ENCODE measurements at places on chromosomes 7 and 10.

DNA sequence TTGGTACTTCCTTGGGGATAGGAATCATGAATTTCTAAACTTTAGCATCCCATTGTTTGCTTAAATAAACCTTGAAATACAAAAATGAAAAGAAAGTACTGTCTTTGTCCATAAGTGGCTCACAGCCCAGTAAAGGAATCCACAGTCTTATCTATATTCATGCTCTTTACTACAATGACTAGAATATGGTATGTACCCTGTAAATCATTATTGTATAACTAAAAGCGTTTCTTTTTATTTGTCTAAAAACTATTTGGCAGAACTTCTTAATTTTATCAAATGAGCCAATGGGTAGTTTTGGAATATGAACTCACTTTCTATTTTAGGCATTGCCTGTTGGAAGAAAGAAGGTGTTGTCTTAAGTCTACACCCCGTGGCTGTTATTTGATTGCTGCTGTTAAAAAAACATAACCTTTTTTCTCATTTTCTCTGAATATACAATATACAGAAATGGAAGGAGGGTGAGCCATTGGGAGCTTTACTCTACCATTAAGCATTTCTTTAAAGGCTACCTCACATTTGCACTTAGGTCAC, 12.4 kb upstream of the STRIP2 start:
- DNase-seq: no peak

GRCh38 chr7:129840757-129841156, 112.0 kb downstream of the UBE2H start:
- DNase-seq: no peak

GRCh38 chr10:117496031-117496430, 46.5 kb upstream of the EMX2 start:
- no peak for DNase-seq

- no peak for DNase-seq
These were observed 11.3 kb upstream of the SMURF1 start for GRCh38 chr7:99155211-99155610.

DNA sequence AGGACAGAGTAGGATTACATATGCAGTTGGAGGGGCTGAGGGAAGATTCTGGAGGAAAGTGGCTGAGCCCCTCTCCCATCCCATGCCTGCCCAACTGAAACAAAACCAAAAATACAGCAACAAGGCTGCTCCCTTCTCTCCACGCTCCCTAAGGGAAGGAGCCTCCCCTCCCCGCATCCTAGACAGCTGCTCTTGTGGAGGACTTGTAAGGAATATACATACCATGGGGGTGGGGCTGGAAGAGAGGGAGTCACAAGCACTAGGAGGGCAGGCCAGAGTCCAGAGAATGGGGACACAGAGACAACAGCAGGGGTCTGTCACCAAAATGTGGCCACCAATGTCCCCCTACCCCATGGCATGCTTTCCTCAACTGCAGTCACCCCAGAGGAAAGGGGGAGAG, 13.2 kb downstream of the LDB1 start:
- DNase-seq: no peak

DNA sequence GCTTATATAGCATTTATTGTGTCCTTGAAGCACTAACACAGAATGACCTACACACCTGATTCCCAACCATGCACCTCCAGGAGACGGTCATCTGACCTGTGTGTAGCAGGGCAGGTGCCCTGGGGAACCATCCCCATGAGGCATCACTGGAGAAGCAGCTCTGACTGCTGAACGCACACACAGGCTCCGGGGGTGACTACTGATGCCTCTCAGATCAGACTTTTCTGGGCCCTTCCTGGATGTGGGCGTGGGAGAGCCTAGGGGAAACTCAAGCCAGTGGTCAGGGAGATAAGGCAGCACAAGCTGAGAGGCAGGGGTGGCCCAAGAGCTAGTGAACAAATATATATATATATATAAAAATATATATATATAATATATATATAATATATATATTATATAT, 37.6 kb downstream of the CPXM2 start:
- no peak for DNase-seq

GRCh38 chr10:84205853-84206525, 11.7 kb downstream of the CDHR1 start:
- DNase-seq: no peak

DNA sequence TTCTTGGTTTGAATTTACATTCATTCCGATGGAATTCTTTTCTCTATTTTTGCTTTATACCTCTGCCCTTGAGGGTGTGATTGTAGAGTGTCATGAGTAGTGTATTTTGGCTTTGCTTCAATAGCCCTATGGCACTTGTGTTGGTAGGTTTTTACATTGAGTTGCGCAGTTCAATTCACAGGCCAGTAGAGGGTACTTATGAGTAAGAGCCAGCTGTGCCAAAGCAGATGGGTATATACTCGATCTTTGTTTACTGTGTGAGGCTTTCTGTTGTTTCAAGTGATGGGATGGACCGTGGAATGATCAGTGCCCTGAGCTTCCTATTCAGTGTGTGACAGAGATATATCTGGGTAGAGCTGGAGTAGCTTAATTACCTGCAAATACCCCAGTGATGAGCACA, 4.3 kb upstream of the AKR1C3 start:
- no peak for DNase-seq

DNA sequence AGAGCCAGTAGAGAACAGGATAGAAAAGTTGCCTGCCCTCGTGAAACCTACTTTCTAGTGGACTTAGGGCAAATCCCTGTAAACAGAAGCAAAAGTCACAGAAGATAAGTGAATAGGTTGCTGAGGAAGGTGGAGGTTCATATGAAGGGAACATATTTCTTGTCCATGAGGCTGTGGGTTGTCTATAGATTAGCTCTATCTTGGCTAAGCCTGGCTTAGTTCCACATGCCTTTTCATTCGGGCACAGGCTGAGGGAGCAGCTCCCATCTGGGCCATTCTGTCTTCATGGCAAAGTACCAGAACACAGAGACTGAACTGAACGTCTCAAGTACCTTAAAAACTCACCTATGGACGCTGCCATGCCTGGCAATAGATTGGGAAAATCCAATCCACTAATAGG, 45.3 kb downstream of the BZW2 start:
- no peak for DNase-seq

DNA sequence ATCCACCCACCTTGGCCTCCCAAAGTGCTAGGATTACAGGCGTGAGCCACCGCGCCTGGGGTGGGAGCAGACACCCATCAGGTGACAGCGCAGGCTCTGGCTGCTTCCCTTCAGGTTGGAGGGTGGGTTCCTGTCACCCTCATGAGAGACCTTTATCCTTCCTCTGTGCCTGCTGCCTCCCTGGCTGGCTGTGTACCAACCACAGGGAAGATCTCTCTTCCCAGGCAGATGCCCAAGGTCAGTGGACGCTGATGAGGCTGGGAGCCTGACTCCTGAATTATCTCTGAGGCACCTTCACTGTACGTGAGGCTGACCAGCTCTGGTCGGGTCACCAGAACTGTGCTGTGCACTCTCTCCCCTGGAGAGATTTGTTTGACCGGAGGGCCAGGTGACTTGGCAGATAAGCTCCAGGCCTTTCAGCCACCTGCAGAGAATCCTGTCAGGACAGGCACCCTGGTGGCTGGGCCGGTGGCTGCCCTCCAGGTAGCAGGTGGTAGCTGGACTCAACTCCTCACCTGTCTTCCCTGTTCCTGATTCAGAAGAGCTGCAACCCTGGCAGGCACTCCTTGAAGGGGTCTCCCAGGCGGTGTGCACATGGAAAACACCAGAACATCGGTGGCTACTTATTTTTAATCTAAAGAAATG, 251.9 kb downstream of the GLRX3 start:
- DNase-seq: no peak

GRCh38 chr7:100822236-100823139, 4.8 kb downstream of the EPHB4 start:
- DNase-seq: no peak

GRCh38 chr10:124534231-124534798, 72.7 kb downstream of the LHPP start:
- no peak for DNase-seq

DNA sequence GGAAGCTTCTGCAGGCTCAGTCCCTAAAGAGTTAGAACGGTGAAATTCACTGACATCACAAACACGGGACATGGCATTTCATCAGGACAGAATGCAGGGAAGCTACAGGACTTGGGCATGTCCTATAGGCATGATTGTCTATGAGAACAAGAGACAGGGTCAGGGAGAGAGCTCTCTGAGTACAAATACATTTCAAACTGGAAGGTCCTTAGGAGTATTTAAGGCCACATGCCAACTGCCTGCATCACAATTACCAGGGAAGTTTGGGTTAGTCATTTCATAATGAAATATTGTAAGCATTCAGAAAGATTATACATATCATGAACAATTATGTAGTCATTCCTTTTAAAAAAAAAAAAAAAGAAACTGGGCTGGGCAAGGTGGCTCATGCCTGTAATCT, 71.3 kb downstream of the CREB3L2 start:
- DNase-seq: no peak

- no peak for DNase-seq
These were observed 400.6 kb downstream of the DNAJB6 start for GRCh38 chr7:157737151-157738065.

GRCh38 chr7:92586403-92586802, 3.8 kb downstream of the FAM133B start:
- DNase-seq: no peak

GRCh38 chr7:27943241-27943640, 203.3 kb downstream of the TAX1BP1 start:
- no peak for DNase-seq

GRCh38 chr10:9228771-9229170, 1174.3 kb downstream of the GATA3 start:
- no peak for DNase-seq

DNA sequence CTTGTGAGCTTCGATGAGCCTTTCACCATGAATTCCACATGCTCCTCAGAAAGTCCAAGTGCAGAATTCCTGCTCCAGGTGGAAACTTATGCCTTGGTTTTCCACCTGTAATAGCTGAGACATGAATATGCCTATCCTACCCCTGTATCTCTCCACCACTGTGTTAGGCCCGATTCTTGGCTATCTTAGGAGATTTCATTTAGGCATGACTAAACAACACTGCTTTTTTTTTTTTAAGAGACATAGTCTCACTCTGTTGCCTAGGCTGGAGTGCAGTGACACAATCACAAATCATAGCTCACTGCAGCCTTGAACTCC, 57.2 kb downstream of the NCAPG2 start:
- no peak for DNase-seq

GRCh38 chr7:24786941-24787340, 29.7 kb upstream of the GSDME start:
- DNase-seq: peak; percentile 46

DNA sequence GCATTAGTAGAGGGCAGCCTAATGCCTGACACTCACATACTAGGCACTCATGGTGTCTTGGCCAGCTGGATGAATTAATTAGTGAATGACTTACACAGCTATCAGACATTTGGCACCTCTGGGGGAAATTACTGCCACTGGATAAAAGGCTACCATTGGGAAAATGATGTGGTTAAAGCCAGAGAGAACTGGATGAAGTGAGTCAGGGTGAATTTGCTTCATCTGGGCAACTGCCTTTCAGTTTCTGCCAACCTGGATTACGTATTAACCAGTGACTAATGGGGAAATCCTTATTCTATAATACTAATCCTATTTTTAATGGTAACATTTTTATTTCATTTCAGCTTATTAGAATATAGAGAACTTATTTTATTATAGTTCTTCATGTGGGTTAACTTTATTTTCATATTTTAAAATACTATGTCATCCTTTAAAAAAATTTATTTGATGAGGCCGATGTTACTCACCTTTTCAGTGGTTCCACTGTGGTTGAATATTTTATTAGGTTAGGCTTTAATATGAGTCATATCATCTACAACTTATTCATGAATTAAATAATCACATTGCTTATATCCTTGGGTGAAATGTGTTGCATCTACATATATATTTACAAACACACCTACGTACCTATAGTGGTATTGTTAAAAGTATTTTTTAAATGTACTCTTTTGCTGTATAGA, 85.6 kb upstream of the CAPZA2 start:
- no peak for DNase-seq

GRCh38 chr10:6815346-6815745, 235.3 kb upstream of the PRKCQ start:
- DNase-seq: no peak

DNA sequence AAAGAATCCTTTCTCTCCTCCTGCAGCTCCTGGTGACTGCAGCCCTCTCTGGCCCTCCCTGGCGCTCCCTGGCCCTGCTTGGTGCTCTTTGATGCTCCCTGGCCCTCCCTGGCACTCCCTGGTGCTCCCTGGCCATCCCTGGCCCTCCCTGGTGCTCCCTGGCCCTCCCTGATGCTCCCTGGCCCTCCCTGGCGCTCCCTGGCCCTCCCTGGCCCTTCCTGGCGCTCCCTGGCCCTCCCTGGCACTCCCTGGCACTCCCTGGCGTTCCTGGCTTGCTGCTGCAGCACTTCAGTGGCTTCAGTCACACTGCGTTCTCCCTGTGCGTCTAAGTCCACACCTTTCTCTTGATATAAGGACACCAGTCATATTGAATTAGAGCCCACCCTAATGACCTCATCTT, 15.2 kb upstream of the FGFR2 start:
- no peak for DNase-seq

DNA sequence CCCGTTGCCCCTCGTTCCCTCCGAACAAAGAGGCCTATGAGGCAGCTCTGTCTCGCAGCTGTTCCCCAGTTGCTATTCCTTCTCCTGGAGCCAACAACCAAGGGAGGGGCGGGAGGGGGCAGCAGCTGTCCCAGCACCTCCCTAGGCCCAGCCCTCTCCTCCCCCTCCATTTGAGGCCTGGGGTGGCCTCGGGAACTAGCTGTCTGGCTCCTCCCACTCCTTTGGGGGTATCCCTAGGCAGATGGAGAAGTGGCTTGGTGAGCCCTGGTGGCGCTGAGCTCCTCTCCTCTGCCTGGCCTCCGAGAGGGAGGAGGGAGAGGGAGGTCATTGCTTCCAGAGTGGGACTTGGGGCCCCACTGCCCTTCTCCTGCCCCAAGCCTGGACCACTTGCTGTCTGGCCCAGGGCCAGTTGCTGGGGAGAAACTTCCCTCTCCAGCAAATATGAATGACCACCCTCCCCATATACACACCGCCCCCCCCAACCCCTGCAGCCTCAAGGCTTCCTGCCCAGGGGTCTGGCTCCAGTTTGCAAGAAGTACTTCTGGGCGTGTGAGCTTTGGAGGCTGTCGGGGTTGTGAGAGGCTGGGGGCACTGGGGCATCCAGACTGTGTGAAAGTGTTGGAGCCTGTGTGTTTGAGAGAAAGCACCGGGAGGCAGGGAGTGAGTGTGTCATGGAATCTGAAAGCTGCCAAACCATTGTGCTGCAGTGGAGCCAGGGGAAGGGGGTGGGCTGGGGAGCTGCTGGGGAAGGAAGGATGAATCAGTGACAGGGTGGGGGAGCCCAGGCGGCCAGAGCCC, 3.1 kb downstream of the FLNC start:
- DNase-seq: no peak

GRCh38 chr10:3787016-3787400, 2.0 kb upstream of the KLF6 start:
- DNase-seq: no peak

- peak; percentile 69 for DNase-seq
These were observed 1.2 kb downstream of the COL26A1 start for GRCh38 chr7:101363734-101364374.

DNA sequence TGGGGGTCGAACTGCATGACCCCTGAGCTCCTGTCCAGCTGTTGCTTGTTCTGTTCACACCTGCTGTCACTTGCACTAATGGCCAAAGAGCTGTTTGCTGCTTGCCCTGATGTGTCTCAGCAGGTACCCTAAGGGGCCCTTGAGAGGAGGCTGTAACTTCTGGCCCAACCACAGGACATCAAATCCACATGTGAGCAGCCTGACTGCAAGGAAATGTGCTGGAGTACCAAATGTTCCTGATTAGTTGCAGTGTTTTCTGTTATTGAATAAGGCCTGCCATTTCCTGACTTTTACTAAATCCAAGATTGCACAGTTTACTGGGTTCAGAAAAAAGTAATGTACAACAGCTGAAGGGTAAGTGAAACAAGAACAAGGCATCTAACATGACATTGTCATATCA, 91.7 kb upstream of the IL6 start:
- DNase-seq: no peak
